ENCODE measurements at places on chromosomes 6 and 20. TPM values are rescaled to one million over a fixed set of nuclear protein-coding genes. Genes with fewer than 3 reads are reported as not detected.
A peak's percentile ranks its signal among the peaks of the same experiment; 100 is the strongest.

GRCh38 chr20:25327521-25328235 is 63.0 kb downstream of the ABHD12 start:
- H3K27me3 ChIP-seq: no peaks in the 10 kb centered on the region
- H3K27ac ChIP-seq: no peak overlapping the region
- H3K4me3 ChIP-seq: no peak overlapping the region
- no peaks in the 10 kb centered on the region for H3K4me1 ChIP-seq

The CDC5L gene
- 22.5 TPM for total RNA-seq

DNA sequence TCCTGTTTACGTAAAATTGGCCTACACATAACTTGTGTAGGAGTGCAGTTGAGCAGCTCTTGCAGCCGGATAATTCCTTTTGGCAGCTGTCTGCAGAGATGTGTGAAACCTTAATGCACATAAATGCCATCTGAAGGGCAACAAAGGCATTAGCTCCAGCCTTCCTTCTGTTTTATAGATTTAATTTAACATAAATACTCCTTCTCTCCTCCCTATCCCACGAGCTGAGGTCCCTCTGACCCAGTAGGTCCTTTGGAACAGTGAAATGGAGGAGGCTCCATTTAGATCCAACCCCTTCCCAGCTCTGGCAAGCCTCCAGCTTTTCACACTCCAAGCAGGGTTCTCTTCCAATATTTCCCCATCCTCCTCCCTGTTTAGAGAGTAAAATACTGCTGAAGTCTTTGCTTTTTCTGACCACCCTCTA is 6.5 kb downstream of the PLEKHG1 start:
- H3K36me3 ChIP-seq: no peaks in the 10 kb centered on the region
- no peak overlapping the region for H3K4me3 ChIP-seq
- peaks cover 4% of the 10 kb centered on the region for H3K4me1 ChIP-seq
- no peak overlapping the region for H3K27ac ChIP-seq

GRCh38 chr20:2932498-2932897 is 59.2 kb downstream of the PTPRA start:
- no peak overlapping the region for H3K27ac ChIP-seq
- H3K4me3 ChIP-seq: no peak overlapping the region
- no peak for DNase-seq
- peaks cover 3% of the 10 kb centered on the region for H3K36me3 ChIP-seq
- no peaks in the 10 kb centered on the region for H3K27me3 ChIP-seq
- H3K4me1 ChIP-seq: no peaks in the 10 kb centered on the region

- H3K27ac ChIP-seq: no peak overlapping the region
- peaks cover 5% of the 10 kb centered on the region for H3K36me3 ChIP-seq
- DNase-seq: no peak
- H3K27me3 ChIP-seq: peaks cover 75% of the 10 kb centered on the region
Observed at GRCh38 chr6:30077218-30077617, 1.6 kb upstream of the RNF39 start.

DNA sequence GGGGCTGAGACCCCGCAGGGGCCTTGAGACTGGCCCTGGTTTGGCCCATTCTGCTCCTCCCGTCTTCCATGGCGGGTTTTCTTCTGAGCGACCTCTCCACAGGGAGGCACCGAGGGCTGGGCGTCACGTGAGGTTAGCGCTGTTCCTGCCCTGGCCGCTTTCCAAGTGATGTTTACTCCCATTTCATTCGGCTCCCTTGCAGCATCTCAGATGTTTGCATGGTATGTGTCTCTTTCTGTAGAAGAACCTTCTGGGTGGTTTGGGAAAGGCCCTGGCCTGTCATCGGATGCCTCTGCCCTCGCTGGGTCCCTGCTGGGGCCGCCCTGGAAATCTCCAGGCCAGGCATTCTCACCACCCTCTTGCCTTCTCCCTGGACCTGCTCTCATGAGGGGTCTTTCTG is 17.3 kb downstream of the RAMACL start:
- DNase-seq: no peak
- peaks cover 53% of the 10 kb centered on the region for H3K4me1 ChIP-seq
- H3K27ac ChIP-seq: no peak overlapping the region
- no peak overlapping the region for H3K4me3 ChIP-seq
- H3K27me3 ChIP-seq: no peaks in the 10 kb centered on the region

DNA sequence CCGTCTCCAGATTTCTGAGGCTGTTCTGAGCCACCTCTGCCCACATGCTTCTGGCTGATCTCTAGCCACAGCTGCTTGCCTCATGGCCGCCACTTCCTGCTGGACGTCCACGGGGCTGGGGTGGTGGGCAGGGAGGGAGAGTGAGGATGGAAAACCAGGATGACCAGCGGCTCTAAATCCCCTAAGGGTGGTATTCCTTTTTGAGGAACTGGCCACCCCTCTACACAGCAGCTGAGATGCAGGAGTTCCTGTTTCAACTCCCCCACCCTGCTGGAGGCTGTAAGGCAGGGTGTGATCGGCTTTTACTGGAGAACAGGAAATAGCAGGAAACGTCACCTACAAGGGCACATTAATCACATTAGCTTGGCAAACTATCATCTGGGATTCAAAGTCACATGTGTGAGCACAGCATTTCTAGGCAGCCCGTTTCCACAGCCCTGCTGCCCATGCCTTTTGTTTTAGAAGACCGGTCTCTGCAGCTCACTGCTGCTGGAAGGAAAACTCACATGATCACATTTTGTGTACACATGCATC is 181.6 kb upstream of the ECI2 start:
- DNase-seq: no peak
- peak overlapping the region; percentile 91 for H3K27ac ChIP-seq
- H3K27me3 ChIP-seq: no peaks in the 10 kb centered on the region
- no peak overlapping the region for H3K4me3 ChIP-seq
- H3K36me3 ChIP-seq: peaks cover 3% of the 10 kb centered on the region

The OR2B2 gene
- total RNA-seq: not detected

The BCLAF1 gene
- 153 TPM for total RNA-seq

- H3K4me1 ChIP-seq: peaks cover 1% of the 10 kb centered on the region
- H3K4me3 ChIP-seq: no peak overlapping the region
- H3K27me3 ChIP-seq: no peaks in the 10 kb centered on the region
- no peak for DNase-seq
Observed at GRCh38 chr6:165588515-165588914, 74.5 kb downstream of the PDE10A start.

GRCh38 chr6:63814459-63814858 is 178.9 kb downstream of the PHF3 start:
- H3K4me3 ChIP-seq: no peak overlapping the region
- H3K4me1 ChIP-seq: no peaks in the 10 kb centered on the region
- DNase-seq: no peak
- H3K27ac ChIP-seq: no peak overlapping the region
- H3K27me3 ChIP-seq: peaks cover 19% of the 10 kb centered on the region
- H3K36me3 ChIP-seq: no peaks in the 10 kb centered on the region

The BNIP5 gene
- total RNA-seq: not detected

The FAXC gene
- total RNA-seq: 3.1 TPM

DNA sequence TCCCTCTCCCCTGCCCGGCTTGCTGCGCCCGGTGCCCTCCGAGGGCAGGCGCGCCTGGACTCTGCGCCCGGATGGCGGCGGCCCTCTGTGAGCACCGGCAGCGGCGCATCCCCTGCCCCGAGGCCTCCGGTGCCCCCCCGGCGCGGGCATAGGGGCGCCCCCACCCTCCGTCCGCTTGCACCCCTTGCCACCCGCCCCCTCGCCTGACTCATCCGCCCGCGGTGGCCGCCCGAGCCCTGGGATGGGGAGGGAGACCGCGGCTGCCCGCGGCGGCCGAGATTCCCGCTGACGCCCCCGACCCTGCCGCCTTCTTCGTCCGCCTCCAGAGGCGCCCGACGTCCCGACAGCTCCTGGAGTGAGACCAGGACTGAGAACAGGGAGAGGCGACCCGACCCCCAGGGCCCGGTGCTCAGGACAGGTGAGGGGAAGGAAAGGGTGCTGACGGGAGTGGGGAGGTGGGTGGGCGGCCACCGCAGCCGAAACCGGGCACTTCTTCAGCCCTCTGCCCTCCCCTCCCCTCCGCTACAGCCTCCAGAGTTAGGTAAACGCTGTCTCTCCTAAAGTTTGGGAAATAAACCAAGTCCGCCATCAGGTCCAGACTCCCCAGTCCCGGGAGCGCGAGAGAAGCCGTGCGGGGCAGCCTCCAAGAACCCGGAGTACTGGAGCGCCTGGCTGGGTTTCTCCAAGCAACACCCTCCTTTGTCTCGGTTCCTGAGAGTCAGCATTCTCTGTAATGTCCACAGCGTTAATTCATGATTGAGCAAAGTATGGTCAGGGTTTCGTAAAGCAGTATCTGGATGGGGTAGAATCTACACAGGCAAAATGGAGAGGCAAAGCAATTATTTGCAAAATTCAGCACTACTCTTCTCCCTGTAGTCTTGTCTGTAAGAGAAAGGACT is 539 bp downstream of the TMEM200A start:
- peak overlapping the region; percentile 88 for H3K4me3 ChIP-seq
- H3K27ac ChIP-seq: peak overlapping the region; percentile 80
- H3K27me3 ChIP-seq: no peaks in the 10 kb centered on the region

The RPS21 gene
- 1,013 TPM for total RNA-seq

DNA sequence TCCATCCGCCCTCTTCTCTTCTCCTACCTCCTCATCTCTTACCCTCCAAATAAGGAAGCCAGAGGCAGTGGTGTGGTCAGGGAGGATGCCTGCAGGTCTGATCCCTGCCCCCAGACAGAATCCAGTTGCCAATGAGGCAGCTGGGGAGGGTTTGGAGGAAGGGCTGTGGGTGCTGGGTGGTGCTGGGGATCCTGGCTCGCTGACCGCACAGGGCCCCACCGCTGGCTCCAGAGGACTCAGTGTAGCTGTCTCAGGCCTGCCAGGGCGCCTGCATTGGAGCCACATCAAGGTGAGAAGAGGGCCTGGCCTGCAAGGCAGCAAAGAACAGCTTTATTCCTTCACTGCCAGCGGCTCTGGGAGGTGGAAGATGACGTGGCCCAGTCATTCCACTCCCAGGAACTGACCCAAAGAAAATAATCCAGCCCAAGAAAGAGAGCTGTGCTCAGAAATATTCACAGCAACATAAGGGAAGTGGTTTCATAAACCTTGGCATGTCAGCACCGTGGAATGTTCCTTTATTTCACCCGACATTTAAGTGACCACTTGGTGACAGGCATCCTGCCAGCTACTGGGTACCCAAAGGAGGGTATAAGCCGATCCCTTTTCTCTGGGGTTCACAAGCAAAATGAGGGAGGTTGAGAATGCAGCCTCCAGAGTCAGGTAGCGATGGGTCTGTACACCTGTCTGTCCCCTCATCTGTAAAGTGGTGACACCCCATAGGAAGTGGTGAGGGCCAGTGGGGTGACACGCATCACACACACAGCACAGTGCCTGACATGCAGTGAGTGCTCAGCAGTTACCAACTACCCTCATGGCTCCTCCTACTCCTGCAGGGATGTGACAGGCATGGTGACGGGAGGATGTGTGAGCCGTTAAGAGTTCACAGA is 125.1 kb downstream of the SNX5 start:
- peak overlapping the region; percentile 97 for H3K27ac ChIP-seq
- peaks cover 48% of the 10 kb centered on the region for H3K4me1 ChIP-seq
- peak; percentile 87 for DNase-seq
- H3K27me3 ChIP-seq: no peaks in the 10 kb centered on the region

DNA sequence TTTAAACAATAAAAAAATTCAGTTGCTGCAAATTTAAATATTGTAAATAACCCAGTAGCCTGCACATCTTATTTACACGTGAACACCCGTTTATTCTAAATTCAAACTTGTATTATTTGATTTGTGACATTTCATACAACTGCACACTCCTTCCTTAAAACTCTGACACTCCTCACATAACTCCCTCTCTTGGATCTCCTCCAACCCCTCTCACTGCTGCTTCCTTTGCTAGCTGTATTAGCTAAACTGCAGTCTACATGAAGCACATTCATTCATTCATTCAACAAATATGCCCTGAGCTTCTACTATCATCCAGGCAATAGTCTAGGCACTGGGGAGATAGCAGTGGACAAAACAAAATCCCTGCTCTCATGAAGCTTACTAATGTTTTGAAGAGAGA is 47.0 kb downstream of the FBXL4 start:
- no peaks in the 10 kb centered on the region for H3K27me3 ChIP-seq
- peaks cover 14% of the 10 kb centered on the region for H3K4me1 ChIP-seq
- peaks cover 38% of the 10 kb centered on the region for H3K36me3 ChIP-seq
- no peak overlapping the region for H3K4me3 ChIP-seq

DNA sequence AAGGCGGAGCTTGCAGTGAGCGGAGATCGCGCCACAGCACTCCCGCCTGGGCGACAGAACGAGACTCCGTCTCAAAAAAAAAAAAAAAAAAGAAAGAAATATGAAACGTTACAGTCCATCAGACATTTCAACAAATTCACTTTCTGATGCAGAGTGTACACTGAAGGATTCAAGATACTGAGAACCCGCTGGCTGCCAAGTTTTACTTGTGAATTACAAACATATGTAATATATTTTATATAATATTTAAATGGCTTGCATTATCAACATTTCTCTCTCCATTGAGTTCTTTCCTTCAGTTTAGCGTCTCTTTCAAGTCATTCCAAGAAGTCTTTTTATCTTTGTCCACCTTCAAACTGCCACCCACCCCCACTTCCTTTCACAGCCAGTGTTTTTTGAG is 240.9 kb upstream of the RNF217 start:
- peaks cover 31% of the 10 kb centered on the region for H3K4me1 ChIP-seq
- H3K27me3 ChIP-seq: no peaks in the 10 kb centered on the region
- peaks cover 2% of the 10 kb centered on the region for H3K36me3 ChIP-seq
- no peak overlapping the region for H3K27ac ChIP-seq
- DNase-seq: no peak
- H3K4me3 ChIP-seq: no peak overlapping the region

DNA sequence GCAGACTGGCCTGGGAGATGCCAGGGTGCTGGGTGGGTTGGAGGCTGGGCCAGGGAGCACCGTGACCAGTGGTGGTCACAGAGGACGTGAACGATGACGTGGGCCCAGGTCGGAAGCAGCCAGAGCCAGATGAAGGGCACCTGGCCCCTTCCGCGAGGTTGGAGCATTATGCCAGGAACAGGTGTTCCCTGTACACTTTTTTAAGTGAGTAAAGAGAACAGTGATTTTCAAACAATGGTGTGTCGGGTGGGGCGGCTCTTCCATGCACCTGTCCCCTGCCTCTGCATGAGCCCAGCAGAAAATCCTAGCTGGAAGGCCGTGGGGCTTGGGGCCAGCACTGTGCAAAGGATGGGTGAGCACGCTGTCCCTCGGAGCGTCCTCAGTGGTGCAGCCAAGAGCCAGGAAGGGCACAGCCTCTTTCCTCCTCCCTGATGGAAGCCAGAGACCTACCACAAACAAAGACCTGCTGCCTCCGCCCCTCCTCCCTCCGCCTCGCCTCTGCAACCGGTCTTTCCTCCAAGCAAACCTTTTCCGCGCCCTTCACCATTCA is 350.5 kb downstream of the ZFAND3 start:
- DNase-seq: no peak
- H3K36me3 ChIP-seq: peaks cover 8% of the 10 kb centered on the region
- H3K27ac ChIP-seq: no peak overlapping the region
- no peak overlapping the region for H3K4me3 ChIP-seq
- H3K27me3 ChIP-seq: no peaks in the 10 kb centered on the region

Data from osteocyte (in vitro differentiated cells).